CD4-positive, alpha-beta T cell treated with Interleukin-10 for 1 hour (primary cell): ENCODE measurements at places on chromosomes 3 and 15.

GRCh38 chr3:156649681-156650080, 24.7 kb upstream of the TIPARP start:
- DNase-seq, result no peak

- DNase-seq, result no peak
Measured at GRCh38 chr3:8312685-8313084, 188.9 kb upstream of the LMCD1 start.

DNA sequence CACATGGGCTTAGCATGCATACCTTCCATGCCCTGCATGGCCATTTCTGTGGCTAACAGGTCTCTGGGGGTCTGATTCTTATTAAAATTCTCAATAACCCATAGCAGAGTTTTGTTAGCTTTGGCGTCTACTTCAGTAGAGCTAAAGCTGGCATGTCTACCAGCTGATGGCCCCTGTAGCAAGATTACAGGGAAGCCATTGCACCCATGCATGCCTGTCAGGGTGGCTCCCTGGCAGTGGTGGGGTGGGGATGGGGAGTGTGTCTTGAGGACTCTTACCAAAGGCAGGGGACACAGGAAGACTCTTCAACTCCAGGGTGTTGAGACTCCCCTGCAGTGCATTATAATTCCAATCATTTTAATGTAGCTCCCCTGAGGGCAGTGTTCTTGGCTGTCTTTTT, 4.7 kb downstream of the KY start:
- no peak for DNase-seq

DNA sequence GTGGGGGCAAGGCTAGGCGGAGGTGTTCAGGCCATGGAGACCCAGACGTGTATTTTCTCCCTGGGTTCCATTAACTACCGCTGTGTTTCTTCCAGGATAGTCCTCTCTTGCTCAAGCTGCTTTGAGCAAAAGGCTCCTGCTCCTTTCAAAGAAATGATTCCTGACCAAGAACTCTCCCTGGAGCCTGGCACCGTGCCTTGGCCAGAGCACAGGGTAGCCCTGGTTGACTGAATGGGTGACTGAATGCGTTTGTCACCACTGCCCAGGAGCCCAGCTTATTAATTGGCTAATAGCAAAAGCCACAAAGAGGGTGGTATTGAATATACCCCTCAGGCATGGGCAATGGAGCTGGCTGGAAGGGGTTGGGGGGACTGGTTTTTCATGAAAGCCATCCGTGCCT, 13.9 kb downstream of the RASGRF1 start:
- DNase-seq, result no peak

DNA sequence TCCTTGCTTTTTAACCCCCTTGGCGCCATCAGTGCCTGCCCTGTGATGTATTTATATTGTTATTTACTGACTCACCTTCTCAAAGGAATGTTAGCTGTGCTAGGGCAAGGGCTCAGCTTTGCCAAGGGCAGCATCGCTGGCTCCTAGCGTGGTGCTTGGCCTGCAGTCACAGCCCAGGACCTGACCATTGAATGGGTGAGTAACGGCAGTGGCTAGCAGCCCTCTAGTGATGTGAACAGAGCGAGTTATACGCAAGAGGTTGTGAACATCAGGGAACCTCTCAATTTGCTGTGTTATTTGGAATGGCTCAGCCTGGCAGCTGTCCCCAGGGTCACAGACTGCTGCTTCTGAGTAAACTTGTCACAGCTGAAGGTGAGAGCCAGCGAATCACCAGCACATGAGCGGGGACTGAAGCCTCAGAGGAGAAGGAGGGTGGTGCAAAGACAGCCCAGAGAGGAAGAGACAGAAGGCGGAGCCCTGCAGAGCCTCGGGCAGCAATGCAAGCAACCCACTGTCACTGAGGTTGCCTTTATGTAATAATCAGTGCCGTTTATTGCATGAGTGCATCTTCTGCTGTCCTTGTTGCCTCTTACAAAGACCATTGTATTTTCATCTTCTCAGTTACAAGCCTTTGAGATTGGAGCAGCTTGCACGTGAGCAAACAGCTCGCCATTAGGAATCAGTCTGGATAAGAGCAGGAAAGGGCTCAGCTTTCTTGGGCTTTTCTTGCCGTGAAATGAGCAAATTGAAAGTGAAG, 158.3 kb downstream of the SLCO3A1 start:
- no peak for DNase-seq

DNA sequence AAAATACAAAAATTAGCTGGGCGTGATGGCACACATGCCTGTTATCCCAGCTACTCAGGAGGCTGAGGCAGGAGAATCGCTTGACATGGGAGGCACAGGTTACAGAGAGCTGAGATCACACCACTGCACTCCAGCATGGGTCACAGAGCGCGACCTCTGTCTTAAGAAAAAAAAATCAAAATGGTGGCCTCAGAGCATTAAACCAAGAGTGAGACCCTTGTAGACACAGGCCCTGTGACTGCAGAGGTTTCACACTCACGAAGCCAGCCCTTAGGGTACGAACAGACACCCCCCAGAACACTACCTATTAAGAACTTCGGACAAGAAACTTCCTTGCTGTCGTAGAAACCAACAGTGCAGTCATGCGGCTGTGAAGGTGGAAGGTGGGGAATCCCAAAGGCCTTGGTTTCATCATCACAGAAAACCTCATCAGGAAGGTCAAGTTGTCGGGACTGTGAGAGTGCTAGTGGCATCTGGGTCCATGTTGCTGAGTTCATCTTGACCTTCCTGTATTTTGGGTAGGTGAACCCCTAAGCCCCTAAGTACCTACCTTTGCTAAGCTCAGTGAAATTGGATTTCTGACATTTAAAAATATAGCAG, 4.8 kb upstream of the PDE8A start:
- DNase-seq, result no peak

DNA sequence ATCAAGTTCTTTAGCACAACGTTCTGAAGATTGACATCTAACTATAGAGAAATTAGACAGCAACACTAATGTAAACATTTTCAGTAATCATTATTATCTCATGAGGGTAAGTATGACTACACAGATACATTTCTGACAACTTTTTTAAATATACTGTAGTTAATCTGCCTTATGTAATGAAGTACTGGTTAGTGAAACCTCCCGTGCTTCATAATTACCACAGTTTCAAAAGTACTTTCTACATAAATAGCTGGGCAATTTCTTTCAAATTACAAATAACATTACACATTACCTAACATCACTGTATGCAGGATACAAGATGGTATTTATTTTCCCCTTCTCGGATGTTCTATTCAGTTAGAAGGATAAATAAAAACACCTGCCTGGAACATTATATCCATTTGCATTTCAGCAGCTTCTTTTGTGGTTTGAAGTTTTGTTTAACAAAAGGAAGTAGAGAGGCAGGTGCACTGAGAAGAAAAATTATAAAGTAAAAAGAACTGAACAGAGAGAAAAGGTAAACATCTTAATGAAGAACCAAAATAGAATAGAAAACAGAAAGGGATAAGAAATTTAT, 1241.5 kb upstream of the GBE1 start:
- DNase-seq, result no peak

GRCh38 chr3:27960133-27960532, 238.0 kb upstream of the EOMES start:
- no peak for DNase-seq

GRCh38 chr15:101406526-101407195, 82.8 kb downstream of the PCSK6 start:
- DNase-seq, result no peak

DNA sequence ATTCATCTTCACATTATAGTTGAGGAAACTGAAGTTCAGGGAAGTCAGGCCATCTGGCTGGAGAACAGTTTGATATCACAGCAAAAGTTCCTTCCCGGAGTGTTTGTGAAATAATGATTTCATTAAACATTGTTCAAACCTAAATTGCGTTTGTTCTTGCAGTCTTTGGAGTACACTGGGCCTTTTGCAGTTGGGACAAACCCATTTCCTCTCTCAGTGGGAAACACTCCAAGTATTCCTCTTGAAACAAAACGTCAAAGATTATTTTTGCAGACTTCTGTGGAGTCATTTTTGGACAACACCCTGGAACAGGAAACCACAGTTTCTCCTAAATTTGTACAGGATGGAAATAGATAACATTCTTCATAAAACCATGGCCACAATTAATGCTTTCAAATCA, 287.5 kb downstream of the PTPRG start:
- no peak for DNase-seq

DNA sequence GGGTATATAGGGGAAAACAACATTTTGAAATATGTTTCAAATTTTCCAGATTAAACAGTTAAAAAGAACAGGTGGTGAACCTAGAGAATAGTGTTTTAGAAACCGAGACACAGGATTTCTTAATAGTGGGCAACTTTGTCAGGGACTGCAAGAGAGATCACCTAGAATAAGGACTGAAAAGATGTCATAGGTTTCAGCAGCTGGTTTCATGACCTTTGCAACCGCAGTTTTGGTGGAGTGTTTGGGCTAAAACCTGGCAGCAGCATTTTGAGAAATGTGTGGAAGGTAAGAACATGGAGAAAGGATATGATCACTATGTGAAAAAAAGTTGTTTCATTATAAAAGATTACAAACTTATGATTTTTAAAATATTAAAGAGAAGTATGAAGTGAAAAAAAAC, 34.9 kb downstream of the PRKCI start:
- no peak for DNase-seq

DNA sequence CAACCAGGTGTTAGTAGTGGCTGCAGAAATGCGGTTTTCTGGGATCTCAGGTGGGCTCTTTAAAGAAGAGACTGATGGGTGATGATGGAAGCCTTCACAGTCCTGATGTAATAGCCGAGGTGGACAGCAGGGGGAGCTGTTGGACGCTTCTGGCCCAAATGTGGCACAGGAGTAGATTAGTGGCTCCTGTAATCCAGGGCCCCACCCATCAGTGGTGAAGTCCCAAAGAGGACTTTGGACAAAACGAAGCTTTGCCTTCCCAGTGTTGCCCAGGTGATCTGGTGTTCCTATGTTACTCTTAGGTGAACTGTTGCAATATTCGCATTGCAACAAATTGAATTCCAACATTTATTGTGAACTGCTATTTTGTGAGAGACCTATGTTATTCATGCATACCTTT, 31.8 kb upstream of the MYZAP start:
- DNase-seq, result peak; percentile 62

GRCh38 chr15:63818629-63819028, 15.1 kb downstream of the HERC1 start:
- no peak for DNase-seq

DNA sequence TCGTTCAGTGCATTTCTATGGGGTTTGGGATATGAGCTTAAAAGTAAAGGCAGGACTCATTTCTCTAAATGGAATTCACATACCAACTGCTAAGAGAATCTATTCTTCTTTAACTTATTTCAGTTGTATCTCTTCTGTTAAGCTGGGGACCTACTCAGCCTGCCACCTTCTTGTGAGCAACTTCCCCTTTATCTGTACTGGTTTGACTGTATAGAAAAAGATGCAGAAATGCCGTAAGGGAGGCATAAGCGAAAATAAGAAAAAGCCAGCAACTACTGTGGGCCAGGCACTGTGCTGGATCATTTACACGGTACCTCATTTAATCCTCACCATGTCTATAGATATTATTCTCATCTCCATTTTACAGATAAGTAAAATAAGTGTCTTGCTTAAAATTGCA, 38.4 kb downstream of the RBMS3 start:
- no peak for DNase-seq

DNA sequence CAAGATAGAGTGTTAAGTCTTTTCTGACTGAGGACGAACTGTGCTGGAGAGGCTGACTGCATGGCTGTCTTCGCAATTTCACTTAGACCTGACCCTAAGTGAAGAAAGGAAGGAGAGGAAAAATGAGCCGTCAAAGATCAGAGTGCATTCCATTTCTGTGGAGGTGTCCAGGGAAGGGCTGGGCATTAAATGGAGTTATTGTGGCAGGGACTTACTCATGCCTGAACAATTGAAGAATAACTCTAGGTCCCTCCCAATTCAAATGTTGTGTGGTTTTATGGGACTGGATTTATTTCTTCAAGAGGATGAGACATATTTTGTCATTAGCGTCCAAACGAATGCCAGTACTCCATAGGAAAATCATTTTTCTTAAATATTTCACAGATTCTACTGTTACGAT, 187.3 kb upstream of the CFAP20DC start:
- no peak for DNase-seq

- DNase-seq, result no peak
Measured at GRCh38 chr3:89841041-89841440, 733.6 kb downstream of the EPHA3 start.

- DNase-seq, result no peak
Measured at GRCh38 chr3:141782386-141782932, 19.3 kb downstream of the GRK7 start.

DNA sequence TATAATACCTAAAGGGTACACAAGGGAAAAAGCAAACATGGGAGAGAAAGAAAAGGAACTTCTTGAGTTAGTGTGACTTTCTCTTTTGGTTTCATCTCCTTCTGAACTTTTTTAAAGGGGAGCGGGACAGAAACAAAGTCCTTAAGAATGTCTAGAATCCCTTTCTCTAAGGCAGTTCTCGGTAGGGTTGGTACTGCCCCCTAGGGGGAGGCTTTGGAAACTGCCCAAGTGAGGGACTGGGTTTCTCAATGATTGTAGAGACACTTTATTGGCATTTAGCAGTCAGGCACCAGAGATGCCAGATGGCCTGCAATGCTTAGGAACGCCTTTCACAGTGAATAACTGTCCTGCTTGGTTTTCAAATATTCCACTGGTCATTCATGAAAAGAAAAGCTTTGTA, 172.7 kb downstream of the WDR72 start:
- no peak for DNase-seq

DNA sequence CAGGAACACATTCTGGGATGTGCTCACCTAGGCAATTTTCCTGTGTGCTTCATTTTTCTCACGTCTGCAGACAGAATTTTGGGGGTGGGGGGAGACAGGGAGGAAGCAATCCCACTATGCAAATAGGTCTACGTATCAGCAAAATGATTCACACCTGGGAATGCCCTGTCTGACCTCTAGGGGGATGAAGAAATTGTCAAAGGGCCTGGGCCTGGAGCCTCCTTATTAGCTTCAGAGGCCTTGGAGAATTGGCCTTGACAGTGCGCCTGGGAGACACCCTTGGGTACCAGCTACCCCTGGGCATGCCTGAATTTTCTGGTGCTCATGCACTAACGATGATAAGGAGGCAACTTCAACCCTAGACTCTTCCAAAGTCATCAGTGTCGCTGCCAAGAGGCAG, 207.5 kb downstream of the CADPS start:
- DNase-seq, result no peak

- no peak for DNase-seq
Measured at GRCh38 chr3:23546181-23546580, 259.6 kb upstream of the UBE2E1 start.

GRCh38 chr3:173976281-173976680, 578.7 kb downstream of the NLGN1 start:
- DNase-seq, result no peak

- no peak for DNase-seq
Measured at GRCh38 chr15:39248204-39248603, 332.7 kb upstream of the THBS1 start.

GRCh38 chr3:116896116-116896515, 186.5 kb downstream of the TUSC7 start:
- DNase-seq, result no peak

DNA sequence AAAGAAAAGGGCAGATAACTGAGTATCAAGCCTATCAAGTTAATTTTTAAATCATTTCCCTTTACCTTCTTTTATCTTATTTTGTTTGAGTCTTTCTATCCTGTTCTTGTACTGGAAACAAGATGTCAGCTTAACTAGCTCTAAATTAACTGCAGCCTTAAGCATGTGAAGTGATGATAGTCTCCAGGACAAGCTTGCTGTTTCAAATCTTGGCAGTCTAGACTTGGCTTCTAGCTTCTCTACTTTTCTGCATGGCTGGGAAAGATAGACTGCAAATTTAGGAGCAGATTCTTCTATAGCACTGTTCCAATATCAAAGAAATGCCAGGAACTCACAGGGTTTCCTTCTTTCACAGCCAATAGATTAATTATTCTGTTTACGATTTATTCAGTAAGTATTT, 1034.4 kb downstream of the TUSC7 start:
- no peak for DNase-seq
